ENCODE measurements at places on chromosomes 1 and 21.

DNA sequence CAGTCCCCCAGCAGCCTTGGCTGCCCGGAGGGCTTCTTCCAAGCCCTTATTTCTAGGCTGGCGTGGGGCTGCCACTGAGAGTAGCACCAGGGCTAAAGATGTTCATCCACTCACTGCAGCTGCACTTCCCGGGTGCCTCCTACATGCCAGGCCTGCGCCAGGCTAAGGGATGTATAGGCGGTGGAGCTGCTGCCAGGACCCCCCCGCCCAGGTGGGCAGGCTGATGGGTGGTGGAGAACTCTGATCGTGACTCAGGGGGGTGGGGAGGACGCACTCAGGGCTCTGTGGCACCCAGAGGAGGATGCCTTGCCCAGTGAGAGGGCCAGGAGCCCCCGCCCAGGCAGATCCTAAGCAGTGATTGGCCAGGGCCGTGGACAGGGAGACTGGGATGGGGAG is 34.1 kb downstream of the CFAP74 start:
- no peak for DNase-seq

DNA sequence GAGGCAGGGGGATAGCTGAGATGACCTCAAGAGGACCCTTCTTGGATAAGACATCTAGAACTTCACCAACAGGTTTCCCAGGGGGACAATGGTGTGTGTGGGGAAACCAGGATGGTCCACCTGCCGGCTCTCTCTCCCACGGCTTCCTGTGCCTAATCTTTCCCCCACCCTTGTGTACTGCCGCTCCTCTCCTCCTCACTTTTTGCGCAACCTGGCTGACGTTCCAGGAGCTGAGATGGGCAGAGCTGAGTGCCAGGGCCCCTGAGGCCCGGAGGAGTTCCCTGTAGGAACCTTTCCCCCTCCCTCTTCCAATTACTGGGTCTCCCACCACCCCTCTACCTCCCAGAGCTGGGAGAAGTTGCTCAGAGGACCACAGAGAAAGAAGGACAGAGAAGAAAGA is 6.9 kb downstream of the SLC26A9 start:
- no peak for DNase-seq

- DNase-seq, result no peak
Measured at GRCh38 chr1:21246905-21247642, 43.2 kb downstream of the ECE1 start.

GRCh38 chr1:170617591-170618330 is 46.2 kb upstream of the PRRX1 start:
- DNase-seq, result no peak

DNA sequence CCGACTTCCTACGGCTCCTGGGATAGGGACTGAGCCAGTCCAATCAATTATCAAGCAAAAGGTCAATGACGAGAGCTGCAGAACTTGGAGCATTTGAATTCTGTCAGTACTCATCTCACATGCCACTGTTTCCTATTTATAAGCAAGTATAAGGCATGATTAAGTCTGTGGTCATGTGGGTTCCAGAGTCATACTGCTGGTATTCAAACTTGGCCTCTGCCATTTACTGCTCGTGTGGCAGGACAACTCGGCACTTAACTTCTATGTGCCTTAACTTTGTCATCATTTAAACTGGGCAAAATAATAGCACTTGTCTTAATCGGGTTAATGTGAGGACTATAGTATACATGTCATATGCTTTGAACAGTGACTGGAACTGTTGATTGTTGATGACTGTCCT is 44.9 kb upstream of the TNFSF18 start:
- no peak for DNase-seq

DNA sequence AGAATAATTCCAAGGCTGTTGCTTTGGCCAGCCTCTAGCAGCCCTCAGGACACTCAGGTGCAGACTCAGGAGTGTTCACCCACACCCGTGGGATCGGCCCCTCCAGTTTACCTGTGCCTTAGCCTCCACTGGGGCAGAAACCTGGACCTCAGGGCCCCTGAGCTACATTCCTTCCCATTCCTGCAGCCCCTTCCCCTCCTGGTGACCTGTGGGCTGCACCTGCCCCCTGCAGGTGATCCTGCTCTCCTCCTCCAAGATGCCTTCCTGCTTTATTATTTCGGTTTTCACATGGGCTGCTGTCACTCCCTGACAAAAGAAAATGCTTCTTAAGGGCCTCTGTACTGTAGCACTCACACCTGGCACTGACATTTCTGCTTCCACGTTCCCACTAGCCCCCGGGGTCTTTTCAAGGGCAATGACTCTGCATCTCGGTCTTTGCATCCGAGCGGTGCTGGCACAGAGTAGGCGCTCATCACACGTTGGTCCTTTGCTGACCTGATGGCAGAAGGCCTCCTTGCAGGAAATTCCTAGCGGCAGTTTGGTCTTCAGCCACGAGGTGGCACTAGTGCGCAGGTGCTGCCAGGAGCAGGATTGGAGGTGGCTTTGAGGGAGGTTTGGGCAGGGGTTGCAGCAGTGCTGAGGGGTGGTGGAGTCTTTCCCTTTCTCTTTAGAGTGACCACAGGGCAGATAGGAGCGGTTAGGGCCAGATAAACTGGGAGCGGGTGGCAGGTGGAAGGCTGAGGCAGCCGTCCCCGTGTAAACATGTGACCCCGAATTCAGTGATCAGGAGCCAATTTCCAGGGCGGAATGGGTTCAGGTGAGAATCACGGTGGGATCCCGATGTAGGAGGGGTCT is 25.3 kb upstream of the ETV3 start:
- DNase-seq, result peak; percentile 30

GRCh38 chr1:230791986-230792564 is 44.9 kb downstream of the CAPN9 start:
- DNase-seq, result no peak

- DNase-seq, result no peak
Measured at GRCh38 chr1:60103186-60103585, 29.6 kb upstream of the C1orf87 start.

- no peak for DNase-seq
Measured at GRCh38 chr1:44881011-44881632, 38.1 kb upstream of the PTCH2 start.

GRCh38 chr1:153959454-153959853 is 1.0 kb upstream of the CRTC2 start:
- DNase-seq, result no peak

DNA sequence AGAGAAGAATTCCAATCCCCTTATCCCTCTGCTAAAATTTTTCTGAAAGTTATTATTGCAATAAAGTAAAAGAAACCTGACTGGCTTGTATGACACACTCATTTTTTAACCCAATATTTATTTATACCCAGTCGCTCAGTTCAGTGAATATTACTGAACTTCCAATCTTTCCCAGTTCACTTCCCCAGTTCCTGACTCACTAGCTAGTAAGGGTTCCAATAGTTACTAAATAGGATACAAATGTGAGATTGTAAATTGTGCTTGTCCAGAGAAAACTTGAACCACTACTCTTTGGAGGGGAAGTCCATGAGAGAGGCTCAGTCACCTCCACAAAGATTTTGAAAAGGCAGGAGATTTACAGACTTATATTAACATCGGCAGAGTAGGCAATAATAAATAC is 31.4 kb downstream of the PRDX6 start:
- no peak for DNase-seq

- DNase-seq, result no peak
Measured at GRCh38 chr1:89563957-89564604, 39.5 kb downstream of the LRRC8B start.

GRCh38 chr1:152127673-152128072 is 12.4 kb upstream of the TCHH start:
- no peak for DNase-seq

GRCh38 chr1:168833362-168833761 is 104.4 kb upstream of the DPT start:
- no peak for DNase-seq

DNA sequence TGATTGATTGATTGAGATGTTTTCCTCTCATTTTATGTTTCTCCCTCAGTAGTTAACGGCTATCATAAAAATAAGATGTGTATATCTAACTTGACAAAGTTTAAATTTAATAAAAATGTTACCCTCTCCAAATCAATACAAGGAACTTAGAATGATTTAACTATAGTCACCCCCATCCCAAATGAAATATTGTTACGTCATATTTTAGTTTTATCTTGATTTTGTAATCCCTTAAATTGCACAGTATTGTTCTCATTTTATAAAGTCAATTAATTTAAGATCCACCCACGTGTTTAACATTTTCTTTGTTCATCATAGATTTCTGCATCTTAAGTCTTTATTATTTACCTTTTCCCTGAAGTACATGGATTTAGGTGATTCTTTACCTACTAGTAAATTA is 37.2 kb downstream of the COLGALT2 start:
- DNase-seq, result no peak

DNA sequence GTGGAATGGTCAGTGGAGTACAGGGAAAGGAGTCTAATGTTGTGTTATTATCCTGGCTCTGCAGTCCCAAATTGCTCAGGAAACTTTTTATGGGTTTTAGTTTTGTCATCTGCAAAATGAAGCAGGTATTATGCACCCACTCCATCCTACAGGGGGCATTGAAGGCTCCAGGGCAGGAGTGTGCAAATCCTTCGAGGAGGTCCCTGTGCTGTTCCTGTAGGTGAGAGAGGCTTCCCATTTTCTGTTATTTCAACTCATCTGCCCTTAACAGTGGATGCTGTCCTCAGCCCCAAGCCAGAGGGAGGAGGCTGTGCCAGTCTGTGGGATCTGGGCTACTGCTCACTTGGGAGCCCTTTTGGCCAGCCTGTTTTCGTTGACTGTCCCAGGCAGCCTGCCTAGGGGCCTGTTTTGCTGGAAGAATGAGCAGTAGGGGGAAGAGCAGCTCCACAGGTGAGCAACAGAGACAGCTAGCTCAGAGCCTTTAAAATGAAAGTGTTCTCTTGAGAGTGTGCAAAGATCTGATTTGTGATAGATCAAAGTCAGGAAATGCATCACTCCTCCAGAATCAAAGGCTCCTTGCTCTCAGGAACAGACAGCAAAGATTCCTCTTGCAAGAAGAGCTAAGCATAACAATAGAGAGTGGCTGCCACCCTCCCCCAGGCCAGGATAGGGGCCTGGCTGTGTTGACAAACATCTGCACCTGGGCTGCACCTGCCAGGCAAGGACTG is 317.6 kb upstream of the PROX1 start:
- DNase-seq, result no peak

DNA sequence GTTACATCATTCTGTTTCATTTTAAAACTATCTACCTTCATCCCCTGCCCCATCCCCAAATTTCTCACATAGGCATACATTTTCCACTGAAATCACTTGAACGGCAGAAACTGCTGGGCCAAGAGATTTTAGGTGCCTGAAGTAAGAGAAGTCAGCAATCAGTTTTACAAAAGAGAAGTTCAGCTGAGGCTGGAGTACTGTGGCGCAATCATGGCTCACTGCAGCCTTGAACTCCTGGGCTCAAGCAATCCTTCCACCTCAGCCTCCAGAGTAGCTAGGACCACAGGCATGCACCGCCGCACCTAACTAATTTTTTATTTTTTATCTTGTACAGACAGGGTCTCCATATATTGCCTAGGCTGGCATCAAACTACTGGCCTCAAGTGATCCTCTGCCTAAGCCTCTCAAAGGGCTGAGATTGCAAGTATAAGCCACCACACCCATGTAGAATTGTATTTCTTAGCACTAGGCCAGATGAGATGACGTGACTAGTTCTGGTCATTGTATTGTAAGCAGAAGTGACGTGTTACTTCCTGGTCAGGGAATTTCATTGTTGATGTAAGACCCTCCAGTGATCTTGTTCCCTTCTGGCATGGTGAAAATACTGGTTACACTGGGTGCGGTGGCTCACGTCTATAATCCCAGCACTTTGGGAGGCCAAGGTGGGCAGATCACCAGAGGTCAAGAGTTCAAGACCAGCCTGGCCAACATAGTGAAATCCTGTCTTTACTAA is 7.1 kb downstream of the BECN2 start:
- DNase-seq, result peak; percentile 4

- no peak for DNase-seq
Measured at GRCh38 chr21:28256837-28257236, 735.8 kb downstream of the LTN1 start.

GRCh38 chr1:30511991-30512913 is 211.1 kb downstream of the MATN1 start:
- no peak for DNase-seq

- no peak for DNase-seq
Measured at GRCh38 chr1:37032660-37033354, 1.5 kb downstream of the GRIK3 start.

GRCh38 chr1:5944154-5944842 is 47.9 kb downstream of the NPHP4 start:
- DNase-seq, result no peak

- no peak for DNase-seq
Measured at GRCh38 chr1:7922301-7922700, 18.3 kb downstream of the TNFRSF9 start.

- DNase-seq, result no peak
Measured at GRCh38 chr1:84181350-84182005, 37.4 kb downstream of the PRKACB start.

GRCh38 chr1:157482174-157482573 is 70.1 kb downstream of the FCRL5 start:
- no peak for DNase-seq

GRCh38 chr1:79549201-79549600 is 542.7 kb upstream of the ADGRL4 start:
- DNase-seq, result no peak

- no peak for DNase-seq
Measured at GRCh38 chr21:16863362-16863905, 649.4 kb upstream of the CXADR start.

- peak; percentile 90 for DNase-seq
Measured at GRCh38 chr1:203326830-203327683, 21.7 kb downstream of the BTG2 start.
